Activated naive CD4-positive, alpha-beta T cell (primary cell): ENCODE measurements at places on chromosomes 11 and 22.
A peak's percentile ranks its signal among the peaks of the same experiment; 100 is the strongest.

- DNase-seq = no peak
These were observed 39.5 kb upstream of the CHRNA10 start for GRCh38 chr11:3710485-3711259.

- no peak for DNase-seq
These were observed 5.1 kb downstream of the CARS1 start for GRCh38 chr11:3052109-3052479.

DNA sequence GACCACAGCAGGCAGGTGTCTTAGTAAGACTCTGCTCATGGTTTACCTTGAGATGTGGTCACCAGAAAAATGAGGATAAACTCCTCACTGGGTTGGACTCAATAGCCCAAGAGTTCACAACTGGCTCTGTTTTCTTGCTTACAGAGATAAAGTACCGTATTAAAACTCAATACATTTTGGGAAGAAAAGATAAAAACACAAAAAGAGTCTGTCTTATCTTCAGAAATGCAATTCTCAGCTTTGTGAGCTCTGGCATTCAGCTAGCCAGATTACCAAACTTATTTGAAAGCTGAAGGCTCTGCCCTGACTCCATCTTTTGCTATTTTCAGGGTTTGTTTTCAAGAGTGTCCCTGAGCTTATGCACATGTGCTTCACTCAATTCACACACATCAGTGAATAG, 75.4 kb downstream of the PHF21A start:
- DNase-seq = no peak

DNA sequence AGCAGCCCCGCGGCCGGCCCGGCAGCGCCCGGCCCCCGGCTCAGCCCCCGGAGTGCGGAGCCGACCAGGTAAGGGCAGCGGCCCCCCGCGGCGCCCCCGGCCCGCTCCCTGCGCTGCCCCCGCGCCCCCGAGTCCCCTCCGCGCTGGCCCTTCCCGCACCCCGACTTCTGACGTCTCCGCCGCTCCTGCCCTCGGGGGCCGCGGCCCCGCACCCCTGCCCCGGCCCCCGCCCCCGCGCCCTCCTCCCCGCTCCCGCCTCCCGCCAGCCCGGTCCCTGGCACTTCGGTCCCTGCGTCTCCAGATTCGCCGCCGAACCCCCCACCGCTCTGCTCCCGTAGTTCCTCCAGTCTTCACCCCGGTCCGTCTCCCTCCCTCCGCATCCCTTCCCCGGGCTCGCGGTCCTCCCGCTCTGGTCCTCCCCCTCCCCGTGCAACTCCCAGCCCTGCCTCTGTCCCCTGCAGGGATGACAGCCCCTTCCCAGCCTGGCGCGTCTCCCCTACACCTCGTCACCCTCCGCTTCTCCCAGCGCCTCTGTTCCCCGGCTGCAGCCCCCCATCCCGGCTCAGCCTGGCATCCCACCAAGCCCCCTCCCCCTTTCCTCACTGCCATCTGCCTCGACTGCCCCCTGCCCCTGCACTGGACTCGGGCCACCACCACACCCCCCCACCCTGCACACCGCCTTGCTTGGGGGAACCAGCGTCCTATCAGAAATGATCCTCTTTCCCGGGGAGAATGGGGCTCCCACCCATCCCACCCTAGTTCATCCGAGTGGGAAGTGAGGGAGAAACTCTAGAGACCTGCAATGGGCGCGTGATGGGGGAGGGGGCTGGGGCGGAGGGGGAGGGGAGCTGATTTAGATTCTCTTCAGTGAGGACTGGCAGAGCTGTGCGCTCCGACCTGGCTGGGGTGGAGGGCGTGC, 531 bp downstream of the GRIK4 start:
- peak; percentile 23 for DNase-seq

DNA sequence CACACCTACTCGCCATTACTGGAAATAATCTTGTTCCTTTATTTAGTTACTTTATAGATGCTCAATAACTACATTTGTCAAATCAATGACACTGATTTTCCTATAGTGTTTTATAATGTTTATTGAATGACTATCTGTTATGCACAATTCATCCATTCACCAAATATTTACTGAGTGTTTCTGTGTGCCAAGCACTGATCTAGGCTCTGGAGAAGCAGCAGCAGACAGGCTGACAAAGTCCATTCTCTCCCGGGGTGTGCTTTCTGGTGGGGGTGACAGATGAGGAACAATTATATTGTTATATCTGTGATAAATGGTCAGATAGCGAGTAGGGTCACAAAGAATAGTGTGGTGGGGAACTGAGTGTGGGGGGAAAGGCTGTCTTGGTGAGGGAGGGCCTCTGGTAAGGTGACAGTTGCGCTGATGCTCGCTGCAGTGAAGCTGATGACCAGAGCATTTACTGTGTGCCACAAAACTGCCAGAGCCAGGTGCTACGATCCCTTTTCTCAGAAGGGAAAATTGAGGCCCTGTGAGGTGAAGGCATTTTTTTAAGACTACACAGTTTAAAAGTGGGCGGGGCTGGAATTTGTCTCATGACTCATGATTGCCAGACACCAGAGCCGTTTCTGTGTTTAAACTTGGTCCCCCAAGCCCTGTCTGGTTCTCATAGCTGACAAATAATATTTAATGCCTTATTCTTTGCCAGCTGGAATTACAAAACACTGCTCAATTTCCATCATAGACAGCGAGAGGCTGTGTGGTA, 10.2 kb downstream of the PACS1 start:
- no peak for DNase-seq

- DNase-seq = no peak
These were observed 2.7 kb downstream of the SLC43A3 start for GRCh38 chr11:57424137-57424791.

DNA sequence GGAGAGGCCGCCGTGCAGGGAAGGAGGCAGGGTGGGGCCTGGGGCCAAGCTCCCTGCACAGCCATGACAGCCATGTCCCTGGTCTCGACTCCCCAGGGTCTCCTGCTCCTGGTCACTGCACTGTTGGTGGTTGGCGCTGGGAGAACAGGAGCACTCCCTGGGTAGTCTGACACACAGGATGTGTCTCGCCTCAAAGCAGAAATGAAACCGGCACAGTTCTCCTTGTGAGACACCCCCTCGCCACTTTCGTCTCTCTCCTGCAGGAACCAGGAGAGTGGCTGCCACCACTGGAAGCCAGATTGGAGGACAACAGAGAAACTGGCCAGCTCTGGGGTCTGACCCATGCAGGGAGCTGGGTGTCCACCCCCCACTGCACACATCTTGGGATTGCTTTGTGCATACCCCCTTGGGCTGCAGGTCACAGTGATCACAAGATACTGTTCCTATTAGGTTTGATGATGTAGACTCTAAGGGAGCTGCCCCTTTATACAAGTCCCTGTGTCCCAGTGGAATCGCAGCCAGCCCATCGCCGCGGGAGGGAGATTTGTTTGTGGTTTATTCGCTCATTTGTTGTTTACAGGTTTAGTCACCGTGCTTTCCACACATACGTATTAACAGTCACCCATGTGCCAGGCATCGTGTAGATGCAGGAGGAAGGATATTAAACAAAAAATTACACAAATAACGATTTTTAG, 27.0 kb upstream of the YWHAH start:
- no peak for DNase-seq

DNA sequence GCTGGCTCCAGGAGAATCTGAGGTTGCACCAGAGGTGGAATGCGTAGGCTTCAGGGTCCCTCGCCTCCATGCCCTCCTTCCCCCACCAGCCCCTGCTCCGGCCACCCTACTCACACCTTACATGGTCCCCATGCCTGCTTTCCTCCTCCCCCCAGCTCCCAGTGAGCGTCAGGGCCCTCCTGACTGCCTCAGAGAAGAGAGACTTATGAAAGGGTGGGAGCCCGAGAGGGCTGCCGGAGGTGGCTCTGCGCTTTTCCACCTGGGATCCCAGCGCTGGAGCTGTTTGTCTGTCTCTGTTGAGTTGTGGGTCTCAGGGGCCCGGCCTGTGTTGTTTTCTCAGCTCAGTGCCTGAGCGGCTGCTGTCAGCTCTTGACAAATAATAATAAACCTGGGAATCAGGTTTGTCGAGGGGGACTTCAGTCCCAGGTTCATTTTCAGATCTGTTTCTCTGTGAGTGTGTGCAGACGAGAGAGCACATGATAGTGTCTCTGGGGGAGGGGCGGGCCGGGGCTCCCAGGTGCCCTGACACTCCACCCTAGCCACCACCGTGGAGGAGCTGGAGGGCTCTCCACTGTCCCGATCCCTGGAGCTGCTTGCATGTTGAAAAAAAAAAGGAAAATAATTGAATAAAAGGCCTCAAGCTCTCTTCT, 153.7 kb downstream of the FEZ1 start:
- DNase-seq = no peak

DNA sequence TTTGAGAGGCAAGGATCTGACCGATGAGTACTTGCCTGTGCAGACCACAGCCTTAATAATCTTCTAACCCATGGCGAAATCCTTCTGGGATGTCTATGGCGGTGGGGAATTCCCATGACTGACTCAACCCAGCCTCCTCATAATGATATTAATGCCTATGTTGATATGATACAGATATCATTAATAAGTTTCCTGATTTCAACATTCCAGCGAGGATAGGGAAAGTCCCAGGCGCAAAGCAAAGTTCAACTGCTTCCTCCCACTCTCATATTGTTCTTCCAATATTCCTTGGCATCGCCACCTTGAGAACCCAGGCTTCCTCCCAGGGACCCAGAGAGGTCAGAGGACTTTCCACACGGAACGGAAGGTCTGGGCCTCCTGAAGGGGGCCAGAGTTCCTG, 110.3 kb upstream of the TMEM45B start:
- DNase-seq = no peak

- no peak for DNase-seq
These were observed 114.2 kb downstream of the KCNQ1 start for GRCh38 chr11:2558861-2559526.

GRCh38 chr11:104582431-104582830, 315.8 kb downstream of the CASP12 start:
- no peak for DNase-seq

DNA sequence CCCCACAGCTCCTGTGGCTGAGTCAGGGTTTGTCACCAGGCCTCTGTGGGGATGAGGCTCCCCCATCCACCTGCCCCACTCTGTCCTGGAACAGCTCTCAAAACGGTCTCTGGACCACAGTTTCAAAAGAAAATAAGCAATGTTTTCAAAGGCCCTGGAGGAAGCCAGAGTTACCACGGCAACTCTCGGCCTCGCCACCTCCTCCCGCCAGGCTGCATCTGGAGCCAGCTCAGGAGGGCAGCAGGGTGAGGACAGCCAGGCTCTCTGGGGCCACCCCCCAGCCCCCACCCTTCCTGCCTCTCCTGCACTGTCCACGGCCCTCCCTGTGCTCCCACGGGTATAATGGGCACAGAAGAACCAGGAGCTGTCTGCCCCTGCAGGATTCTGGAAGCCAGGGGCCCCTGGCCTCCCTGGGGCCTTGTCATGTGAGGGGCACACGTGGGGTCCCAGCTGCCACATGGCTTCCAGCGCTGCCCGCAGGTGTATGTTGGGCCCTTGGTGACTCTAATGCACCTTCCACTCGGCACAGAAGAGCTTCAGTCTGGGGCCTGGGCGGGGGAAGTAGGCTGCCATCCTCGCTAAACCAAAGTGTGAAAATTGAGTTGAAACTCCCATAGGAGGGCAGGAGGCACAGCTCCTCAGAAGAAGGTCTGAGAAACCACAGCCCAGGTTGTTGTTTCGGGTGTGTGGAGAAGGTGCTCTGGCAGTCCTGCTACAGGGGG, 10.3 kb downstream of the CD81 start:
- no peak for DNase-seq

DNA sequence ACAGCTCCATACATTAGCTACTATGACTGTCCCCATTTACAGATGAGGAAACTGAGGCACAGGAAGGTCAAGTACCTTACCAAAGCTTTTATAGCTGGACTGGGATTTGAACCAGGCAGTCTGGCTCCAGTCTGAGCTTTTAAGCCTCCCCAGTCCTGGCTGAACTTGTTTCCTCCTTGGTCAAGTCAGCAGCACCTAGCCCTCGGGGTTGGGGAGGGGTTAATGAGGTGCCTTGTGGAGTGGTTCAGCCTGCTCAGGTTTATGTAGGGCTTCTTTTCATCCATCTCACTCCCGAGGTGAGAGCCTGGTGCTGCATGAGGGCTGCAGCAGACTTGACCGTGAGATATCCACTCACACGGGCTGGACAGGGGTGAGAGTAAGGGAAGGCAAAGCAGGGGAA, 36.7 kb upstream of the GCAT start:
- DNase-seq = no peak

- DNase-seq = no peak
These were observed 5.1 kb upstream of the RPS3 start for GRCh38 chr11:75394085-75394840.

DNA sequence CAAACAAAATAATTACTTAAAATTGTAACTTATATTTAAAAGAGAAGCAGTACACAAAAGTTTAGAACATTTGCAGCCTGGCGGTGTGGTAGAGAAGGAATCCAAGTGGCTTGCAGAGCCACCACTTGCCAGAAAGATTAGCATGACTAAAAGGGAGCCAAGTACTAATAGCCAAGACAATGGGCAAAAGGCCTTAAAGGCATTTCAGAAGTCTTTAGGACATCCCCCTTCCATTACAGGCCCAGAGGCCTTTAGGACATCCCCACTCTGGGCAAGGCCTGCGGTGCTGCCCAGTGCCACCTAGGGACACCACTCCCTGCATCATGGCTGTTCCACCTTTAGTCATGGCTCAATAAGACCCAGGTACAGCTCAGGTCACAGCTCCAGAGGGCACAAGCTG, 32.4 kb downstream of the TMEM225 start:
- DNase-seq = no peak

DNA sequence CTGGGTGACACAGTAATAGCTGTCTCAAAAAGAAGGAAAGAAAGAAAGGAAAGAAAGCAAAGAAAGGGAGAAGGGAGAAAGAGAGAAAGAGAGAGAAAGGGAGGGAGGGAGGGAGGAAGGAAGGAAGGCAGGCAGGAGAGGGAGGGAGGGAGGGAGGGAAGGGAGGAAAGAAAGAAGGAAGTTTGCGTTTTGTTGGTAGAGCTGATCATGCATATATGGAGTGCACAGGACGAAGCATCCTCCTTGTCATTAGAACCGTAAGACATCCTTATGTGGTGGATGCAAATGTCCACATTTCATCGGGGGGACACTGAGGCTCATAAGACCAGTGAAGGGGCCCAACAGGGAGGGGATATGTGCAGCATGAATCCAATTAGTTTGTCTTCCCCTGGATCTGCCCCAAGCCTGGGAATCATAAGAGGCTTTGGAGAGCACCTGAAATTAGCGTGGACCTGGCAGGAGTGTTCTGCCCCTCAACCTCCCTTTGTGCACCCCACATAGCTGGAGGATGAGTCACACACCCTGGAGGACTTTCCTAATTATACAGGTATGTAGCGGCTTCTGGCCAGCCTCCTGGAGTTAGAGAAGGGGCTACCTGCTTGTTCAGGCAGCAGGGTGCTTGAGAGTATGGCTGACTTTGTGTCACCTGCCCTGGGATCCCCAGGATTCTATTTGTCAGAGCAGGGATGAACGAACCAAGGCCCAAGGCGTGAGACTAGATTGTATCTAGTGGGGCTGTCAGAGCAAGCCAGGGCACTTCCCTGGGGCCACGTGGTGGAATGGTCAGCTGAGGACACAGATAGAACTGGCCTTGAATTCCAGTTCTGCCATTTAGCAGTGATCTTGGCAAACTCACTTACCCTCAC, 119.7 kb upstream of the CD82 start:
- no peak for DNase-seq

- no peak for DNase-seq
These were observed 27.1 kb downstream of the OR10A6 start for GRCh38 chr11:7903940-7904339.

GRCh38 chr11:69403556-69404215, 77.8 kb upstream of the LINC01488 start:
- no peak for DNase-seq
